Choroid plexus epithelial cell (primary cell): ENCODE measurements at places on chromosomes 1 and 21.

- peak; percentile 86 for DNase-seq
Observed at GRCh38 chr1:240399381-240399780, 212.6 kb downstream of the GREM2 start.

DNA sequence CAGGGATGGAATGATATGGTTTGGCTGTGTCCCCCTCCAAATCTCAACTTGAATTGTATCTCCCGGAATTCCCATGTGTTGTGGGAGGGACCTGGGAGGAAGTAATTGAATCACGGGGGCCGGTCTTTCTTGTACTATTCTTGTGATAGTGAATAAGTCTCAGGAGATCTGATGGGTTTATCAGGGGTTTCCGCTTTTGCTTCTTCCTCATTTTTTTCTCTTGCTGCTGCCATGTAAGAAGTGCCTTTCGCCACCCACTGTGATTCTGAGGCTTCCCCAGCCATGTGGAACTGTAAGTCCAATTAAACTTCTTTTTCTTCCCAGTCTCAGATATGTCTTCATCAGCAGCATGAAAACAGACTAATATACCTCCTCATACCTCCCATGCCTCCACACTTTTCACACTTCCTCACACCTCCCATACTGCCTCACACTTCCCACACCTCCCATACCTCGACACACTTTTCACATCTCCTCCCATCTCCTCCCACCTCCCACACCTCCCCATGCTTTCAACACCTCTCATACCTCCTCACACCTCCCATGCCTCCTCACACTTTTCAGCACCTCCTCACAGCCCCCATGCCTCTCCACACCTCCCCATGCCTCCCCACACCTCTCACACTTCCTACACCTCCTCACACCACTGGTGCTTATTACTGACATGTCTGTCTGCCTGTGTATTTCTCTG is 21.3 kb downstream of the GPR137B start:
- no peak for DNase-seq

- DNase-seq: no peak
Observed at GRCh38 chr1:225883616-225884265, 1.6 kb upstream of the TMEM63A start.

DNA sequence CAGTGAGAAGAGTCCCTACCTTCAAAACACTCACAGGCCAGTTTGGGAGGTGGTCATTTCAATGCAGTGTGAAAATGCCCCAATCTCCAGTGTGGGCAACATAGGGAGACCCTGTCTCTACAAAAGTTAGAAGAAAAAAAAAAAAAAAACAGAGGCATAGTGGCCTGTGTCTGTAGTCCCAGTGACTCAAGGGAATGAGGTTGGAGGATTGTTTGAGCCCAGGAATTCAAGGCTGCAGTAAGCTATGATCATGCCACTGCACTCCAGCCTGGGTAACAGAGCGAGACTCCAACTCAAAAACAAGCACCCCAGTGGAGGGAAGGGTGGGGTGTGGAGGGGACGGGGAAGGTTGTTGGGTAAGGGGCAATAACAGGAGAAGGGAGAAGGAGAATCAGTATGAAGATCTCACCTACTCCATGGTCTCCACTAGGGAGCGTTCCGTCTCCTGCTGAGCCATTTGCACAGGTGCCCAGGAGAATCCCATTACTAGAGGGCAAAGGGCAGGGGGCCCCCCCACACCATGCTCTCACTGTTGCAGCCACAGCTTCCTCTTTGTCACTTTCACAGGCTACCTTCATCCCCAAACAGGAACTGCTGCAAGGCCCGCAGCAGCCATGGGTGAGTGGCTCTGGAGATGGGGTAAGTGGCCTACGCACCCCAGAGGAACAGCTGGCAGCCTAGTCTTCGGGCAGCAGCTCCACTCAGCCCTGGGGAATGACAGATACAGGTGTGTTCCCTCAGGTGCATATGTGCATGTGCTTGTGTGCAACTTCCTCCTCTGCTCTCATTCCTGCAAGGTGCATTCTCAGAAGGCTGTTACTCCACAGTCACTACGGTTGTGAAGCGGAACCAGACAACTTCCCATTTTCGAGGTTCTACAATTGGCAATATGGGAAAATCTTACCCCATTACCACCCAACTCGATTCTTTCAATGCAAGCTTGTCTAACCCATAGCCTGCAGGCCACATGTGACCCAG is 87.9 kb upstream of the LYST start:
- no peak for DNase-seq

DNA sequence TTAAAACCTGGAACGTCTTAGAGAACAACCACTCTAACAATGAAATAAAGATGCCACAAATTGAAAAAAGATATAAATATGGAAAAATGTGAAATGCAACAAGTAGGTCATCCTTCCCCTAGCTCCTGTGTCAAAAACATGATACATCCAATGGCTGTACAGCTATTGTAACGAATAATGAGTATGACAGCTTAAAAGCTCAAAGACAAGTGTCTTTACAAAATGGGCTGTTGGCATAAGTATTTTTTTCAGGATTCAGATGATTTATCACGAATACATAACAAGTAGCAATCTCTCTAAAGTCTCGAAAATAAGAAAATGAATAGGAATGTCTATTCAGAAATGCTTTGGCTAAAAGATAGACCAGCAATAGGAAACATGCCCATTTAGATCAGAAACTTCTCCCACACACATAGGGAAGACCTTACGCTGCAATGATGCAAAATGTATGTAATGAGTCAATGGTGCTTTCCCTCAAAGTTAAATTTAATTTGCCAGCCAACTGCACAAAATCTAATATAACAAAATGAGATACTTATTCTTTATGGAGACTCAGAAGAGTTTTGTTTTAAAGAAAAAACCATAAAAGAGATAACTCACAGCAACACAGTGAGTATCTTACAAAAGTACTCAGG is 8.3 kb downstream of the TGFBR3 start:
- DNase-seq: no peak

- DNase-seq: no peak
Observed at GRCh38 chr1:42933610-42934491, 24.8 kb downstream of the SLC2A1 start.

DNA sequence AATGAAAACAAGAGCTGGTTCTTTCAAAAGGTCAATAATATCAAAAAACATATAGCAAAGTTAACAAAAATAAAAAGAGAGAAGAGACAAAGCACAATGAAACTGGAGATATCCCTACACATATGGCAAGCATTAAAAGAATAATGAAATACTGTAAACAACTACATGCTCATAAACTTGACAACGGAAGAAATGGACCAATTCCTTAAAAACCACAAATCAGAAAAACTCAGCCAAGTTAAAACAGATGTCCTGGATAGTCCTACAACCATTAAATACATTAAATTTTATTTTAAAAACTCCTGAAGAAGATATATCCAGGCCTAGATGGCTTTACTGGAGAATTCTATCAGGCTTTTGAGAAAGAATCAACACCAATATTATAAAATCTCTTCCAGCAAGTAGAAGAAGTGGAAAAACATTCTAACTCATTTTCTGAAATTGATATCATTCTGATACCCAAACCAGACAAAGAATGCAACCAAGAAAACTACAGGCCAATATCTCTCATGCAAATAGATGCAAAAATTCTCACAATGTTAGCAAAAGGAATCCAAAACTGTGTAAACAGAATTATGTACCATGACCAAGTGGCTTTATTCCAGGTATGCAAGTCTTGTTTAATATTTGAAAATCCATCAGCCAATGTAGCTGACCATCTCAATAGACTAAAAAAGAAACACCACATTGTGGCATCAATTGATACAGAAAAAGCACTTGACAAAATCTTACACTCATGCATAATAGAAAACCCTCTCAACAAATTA is 56.1 kb upstream of the LRRC7 start:
- no peak for DNase-seq

- DNase-seq: no peak
Observed at GRCh38 chr1:90786709-90787108, 69.6 kb upstream of the BARHL2 start.
